HFFc6 (cell line): ENCODE measurements at places on chromosomes 3 and 15. TPM values are rescaled to one million over a fixed set of nuclear protein-coding genes. Genes with fewer than 3 reads are reported as not detected.
A peak's percentile ranks its signal among the peaks of the same experiment; 100 is the strongest.

- no peak for DNase-seq
- no peak overlapping the region for H3K4me3 ChIP-seq
- H3K36me3 ChIP-seq, result no peaks in the 10 kb centered on the region
- no peaks in the 10 kb centered on the region for H3K4me1 ChIP-seq
- no peak overlapping the region for H3K27ac ChIP-seq
These were observed 193.4 kb upstream of the HES1 start for GRCh38 chr3:193942516-193943055.

- H3K27ac ChIP-seq, result no peak overlapping the region
- peaks cover 8% of the 10 kb centered on the region; the same call in 1 of the 2 replicates for H3K36me3 ChIP-seq
- H3K27me3 ChIP-seq, result peaks cover 3% of the 10 kb centered on the region; the same call in 1 of the 2 replicates
- DNase-seq, result no peak
- H3K4me1 ChIP-seq, result no peaks in the 10 kb centered on the region
These were observed 11.3 kb upstream of the NIPA2 start for GRCh38 chr15:22827125-22827524.

DNA sequence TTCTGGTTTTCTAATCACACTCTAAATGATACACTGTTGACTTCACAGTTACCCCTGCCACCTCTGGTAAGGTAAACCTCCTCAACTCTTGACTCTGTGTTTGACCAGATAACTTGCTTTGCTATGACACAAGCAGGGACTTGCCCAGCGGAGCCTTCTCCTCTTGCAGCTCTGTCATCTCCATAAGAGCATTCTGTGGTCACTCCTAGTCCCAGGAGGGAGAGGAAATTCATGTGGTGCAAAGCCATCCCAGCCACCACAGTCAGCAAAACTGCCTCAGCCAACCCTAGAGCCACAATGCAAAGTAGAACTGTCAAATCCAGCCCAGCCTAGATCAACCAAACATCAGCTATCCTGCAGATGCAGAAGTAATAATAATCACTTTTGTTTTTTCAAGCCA is 144.7 kb upstream of the GADL1 start:
- H3K4me1 ChIP-seq, result peaks cover 49% of the 10 kb centered on the region
- H3K27me3 ChIP-seq, result no peaks in the 10 kb centered on the region
- H3K36me3 ChIP-seq, result peaks cover 15% of the 10 kb centered on the region

DNA sequence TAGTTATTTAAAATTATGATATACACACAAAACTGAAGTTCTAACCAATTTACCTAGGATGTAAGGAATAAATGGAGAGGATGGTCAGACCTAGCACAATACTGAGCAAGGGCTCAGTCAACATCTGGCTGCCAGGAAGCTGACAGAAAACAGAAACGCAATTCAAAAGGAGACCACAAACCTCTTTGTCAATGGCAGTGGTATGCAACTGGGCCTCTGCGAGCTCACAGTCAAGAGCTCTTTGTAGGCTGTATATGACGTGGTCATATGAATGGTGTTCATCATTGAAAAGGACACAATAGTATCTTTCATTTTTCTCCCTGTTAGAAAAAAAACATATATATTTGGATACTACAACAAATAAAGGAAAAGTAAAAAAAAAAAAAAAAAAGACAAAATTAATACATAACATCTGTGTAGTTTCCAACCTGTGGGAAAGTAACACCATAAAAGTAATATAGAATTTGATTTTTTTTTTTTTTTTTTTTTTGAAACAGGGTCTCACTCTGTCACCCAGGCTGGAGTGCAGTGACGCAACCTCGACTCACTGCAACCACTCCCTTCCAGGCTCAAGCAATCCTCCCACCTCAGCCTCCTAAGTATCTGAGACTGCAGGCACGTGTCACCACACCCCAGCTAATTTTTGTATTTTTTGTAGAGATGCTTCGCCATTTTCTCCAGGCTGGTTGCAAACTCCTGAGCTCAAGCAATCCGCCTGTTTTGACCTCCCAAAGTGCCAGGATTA is 37.9 kb downstream of the UBR1 start:
- peaks cover 49% of the 10 kb centered on the region for H3K36me3 ChIP-seq
- H3K4me3 ChIP-seq, result no peak overlapping the region
- H3K27ac ChIP-seq, result no peak overlapping the region
- peaks cover 2% of the 10 kb centered on the region; the same call in 1 of the 2 replicates for H3K27me3 ChIP-seq
- DNase-seq, result no peak

GRCh38 chr3:196235452-196236122 is 19.3 kb downstream of the SLC51A start:
- DNase-seq, result no peak
- no peaks in the 10 kb centered on the region; the same call in 1 of the 2 replicates for H3K27me3 ChIP-seq
- peaks cover 13% of the 10 kb centered on the region; the same call in 1 of the 2 replicates for H3K4me1 ChIP-seq
- no peak overlapping the region for H3K4me3 ChIP-seq
- H3K36me3 ChIP-seq, result peaks cover 26% of the 10 kb centered on the region

RBM15B gene
- 25.8 and 27.7 TPM in 2 replicates for total RNA-seq

TGM4 gene
- total RNA-seq, result not detected in 3 replicates

SLC7A14 gene
- 0.14 to 0.57 TPM (median 0.36 TPM) in 3 replicates for total RNA-seq

GRCh38 chr15:84863565-84864443 is 20.7 kb upstream of the SLC28A1 start:
- H3K4me3 ChIP-seq, result no peak overlapping the region; the same call in 1 of the 2 replicates
- peaks cover 1% of the 10 kb centered on the region for H3K27me3 ChIP-seq
- H3K36me3 ChIP-seq, result no peaks in the 10 kb centered on the region
- H3K27ac ChIP-seq, result no peak overlapping the region
- peak; percentile 30 for DNase-seq

- H3K27ac ChIP-seq, result peak overlapping the region; percentile 82
- peaks cover 58% of the 10 kb centered on the region for H3K4me1 ChIP-seq
- H3K27me3 ChIP-seq, result no peaks in the 10 kb centered on the region; the same call in 1 of the 2 replicates
- no peak overlapping the region for H3K4me3 ChIP-seq
- no peaks in the 10 kb centered on the region; the same call in 1 of the 2 replicates for H3K36me3 ChIP-seq
These were observed 36.9 kb downstream of the PLSCR1 start for GRCh38 chr3:146507331-146508120.

DNA sequence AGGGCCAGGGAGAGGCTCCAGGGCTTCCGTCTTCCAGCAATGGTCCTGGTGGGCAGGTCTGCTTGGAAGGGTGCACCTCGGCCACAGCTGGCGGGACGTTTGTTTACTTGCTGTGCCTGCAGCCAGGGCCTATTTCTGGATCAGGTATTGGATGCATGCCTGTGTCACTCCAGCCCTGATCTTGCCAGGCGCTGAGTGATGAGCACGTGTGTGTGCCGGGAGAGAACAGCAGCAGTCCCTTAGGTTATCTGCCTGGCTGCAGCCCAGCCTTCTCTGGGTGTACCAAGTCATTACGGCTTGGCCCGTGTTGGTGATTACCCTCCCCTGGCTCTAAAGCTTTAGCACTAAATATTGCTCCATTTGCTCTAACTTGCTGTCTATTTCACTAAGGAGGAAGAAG is 14.9 kb downstream of the CCDC32 start:
- no peaks in the 10 kb centered on the region; the same call in 1 of the 2 replicates for H3K27me3 ChIP-seq
- H3K27ac ChIP-seq, result no peak overlapping the region
- no peak for DNase-seq
- no peak overlapping the region for H3K4me3 ChIP-seq
- peaks cover 13% of the 10 kb centered on the region for H3K36me3 ChIP-seq

- peaks cover 8% of the 10 kb centered on the region; the same call in 1 of the 2 replicates for H3K36me3 ChIP-seq
- H3K4me3 ChIP-seq, result peak overlapping the region; percentile 83
- no peak for DNase-seq
- H3K27ac ChIP-seq, result peak overlapping the region; percentile 22; the same call in 1 of the 2 replicates
- H3K27me3 ChIP-seq, result peaks cover 17% of the 10 kb centered on the region
- H3K4me1 ChIP-seq, result 0 out of 2 replicates have a peak, but pooled peaks cover 4% of the 10 kb centered on the region
These were observed 203.7 kb downstream of the ABHD5 start for GRCh38 chr3:43894176-43895049.

PPARG gene
- total RNA-seq, result 3.4 to 4.8 TPM (median 4.1 TPM) in 3 replicates

DNA sequence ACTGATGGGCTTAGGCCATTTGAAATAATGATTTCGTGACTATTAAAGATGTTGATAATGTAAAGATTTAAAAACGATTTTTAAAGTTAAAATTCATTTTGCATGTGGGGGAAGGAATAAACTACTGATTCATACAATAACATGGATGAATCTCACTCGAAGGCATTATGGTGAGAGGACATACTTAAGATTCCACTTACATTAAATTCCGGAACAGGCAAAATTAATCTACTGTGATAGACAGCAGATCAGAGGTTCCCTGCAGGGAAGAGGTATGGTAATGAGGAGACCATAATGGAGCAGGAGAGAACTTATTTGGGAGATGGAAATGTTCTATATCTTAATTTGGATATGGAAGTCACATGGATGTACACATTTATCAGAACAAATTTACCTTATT is 28.4 kb upstream of the RAB6B start:
- peaks cover 16% of the 10 kb centered on the region for H3K4me1 ChIP-seq
- no peak for DNase-seq
- peaks cover 9% of the 10 kb centered on the region for H3K27me3 ChIP-seq
- no peak overlapping the region for H3K27ac ChIP-seq
- H3K4me3 ChIP-seq, result no peak overlapping the region
- no peaks in the 10 kb centered on the region for H3K36me3 ChIP-seq

DNA sequence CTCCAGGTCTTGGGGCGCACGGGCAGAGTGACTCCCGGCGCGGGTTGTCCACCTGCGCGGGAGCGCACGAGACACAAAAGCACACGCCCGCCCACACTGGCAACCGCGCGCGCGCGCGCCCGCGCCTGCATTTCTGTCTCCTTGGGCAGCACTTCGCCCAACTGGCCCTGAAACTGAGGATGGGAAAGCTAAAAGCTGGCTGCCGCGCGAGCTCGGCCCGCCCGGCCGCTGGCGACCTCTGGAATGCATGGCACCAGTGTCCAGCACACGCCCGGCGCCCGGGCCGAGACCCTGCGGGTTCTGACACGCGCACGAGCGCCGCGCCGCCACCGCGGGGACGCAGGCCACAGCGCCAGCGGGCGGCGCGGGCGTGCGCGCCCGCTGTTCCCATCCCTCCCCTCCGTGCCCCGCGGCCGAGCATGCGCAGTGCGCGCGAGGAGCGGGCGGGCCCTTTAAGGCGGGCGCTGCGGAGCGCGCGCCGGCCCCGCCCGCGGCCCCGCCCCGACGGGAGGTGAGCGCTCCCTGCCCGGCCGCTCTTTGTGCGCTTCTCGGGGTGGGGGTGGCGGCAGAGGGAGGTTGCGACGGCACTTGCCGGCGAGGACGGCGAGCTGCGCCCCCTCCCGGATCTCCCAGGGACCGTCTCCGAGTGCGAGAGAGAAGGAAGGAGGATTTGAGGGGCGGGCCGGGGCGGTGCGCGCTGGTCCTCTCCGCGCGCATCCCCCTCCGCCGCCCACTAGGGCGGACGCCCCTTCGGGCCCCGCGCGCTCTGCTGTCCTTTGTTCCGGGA is 1.0 kb upstream of the MEX3B start:
- H3K4me3 ChIP-seq, result peak overlapping the region; percentile 97
- DNase-seq, result peak; percentile 69
- H3K4me1 ChIP-seq, result peaks cover 23% of the 10 kb centered on the region
- H3K36me3 ChIP-seq, result 0 out of 2 replicates have a peak, but pooled peaks cover 4% of the 10 kb centered on the region
- peaks cover 15% of the 10 kb centered on the region for H3K27me3 ChIP-seq
- H3K27ac ChIP-seq, result peak overlapping the region; percentile 84

GRCh38 chr15:82768414-82769054 is 37.3 kb downstream of the FSD2 start:
- no peak overlapping the region for H3K4me3 ChIP-seq
- peak; percentile 10 for DNase-seq
- no peak overlapping the region; the same call in 1 of the 2 replicates for H3K27ac ChIP-seq
- no peaks in the 10 kb centered on the region for H3K36me3 ChIP-seq
- peaks cover 8% of the 10 kb centered on the region for H3K27me3 ChIP-seq
- H3K4me1 ChIP-seq, result peaks cover 8% of the 10 kb centered on the region

DNA sequence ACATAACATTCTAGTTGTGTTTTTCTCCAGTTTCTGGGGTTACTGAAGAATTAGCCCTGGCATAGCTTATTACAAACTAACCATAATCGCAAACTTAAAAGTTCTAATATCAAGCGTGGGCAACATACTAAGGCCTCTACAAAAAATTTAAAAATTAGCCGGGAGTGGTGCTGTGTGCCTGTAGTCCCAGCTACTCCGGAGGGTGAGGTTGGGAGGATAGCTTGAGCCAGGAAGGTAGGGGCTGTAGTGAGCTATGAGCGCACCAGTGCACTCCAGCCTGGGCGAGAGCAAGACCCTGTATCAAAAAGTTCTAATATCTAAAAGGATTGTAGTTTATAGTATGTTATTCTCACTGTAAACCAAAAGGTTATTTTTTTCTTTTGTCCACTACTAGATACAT is 1.1 kb downstream of the OIP5 start:
- peak overlapping the region; percentile 99 for H3K4me3 ChIP-seq
- H3K4me1 ChIP-seq, result peaks cover 21% of the 10 kb centered on the region
- H3K36me3 ChIP-seq, result peaks cover 16% of the 10 kb centered on the region; the same call in 1 of the 2 replicates
- no peak for DNase-seq
- peaks cover 6% of the 10 kb centered on the region; the same call in 1 of the 2 replicates for H3K27me3 ChIP-seq
- H3K27ac ChIP-seq, result peak overlapping the region; percentile 98

LMAN1L gene
- not detected in 3 replicates for total RNA-seq

- H3K27ac ChIP-seq, result peak overlapping the region; percentile 81
- DNase-seq, result no peak
- H3K4me3 ChIP-seq, result peak overlapping the region; percentile 85
- peaks cover 2% of the 10 kb centered on the region; the same call in 1 of the 2 replicates for H3K36me3 ChIP-seq
- H3K4me1 ChIP-seq, result peaks cover 23% of the 10 kb centered on the region
These were observed 39.5 kb downstream of the TMEM40 start for GRCh38 chr3:12719541-12719940.

DNA sequence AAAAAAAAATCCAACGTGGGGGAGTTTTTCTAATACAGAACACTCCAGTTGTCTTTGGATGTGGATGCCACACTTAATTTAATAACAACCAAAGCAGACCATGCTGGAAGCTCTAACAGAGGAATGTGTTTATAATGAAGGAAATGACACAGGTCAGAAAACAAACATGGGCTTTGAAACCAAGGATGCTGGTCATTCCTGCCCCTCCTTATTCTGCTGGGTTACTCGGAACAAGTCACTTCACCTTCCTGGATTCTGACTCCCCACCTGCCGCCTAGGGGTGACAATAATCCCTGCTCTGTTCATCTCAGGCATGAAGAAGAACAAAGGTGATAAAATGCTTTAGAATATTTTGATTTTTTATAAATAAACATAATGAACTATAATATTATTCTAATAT is 240.9 kb upstream of the ADAMTS9 start:
- no peak overlapping the region for H3K27ac ChIP-seq
- H3K4me3 ChIP-seq, result no peak overlapping the region
- no peaks in the 10 kb centered on the region for H3K4me1 ChIP-seq
- no peaks in the 10 kb centered on the region for H3K36me3 ChIP-seq
- H3K27me3 ChIP-seq, result no peaks in the 10 kb centered on the region

DNA sequence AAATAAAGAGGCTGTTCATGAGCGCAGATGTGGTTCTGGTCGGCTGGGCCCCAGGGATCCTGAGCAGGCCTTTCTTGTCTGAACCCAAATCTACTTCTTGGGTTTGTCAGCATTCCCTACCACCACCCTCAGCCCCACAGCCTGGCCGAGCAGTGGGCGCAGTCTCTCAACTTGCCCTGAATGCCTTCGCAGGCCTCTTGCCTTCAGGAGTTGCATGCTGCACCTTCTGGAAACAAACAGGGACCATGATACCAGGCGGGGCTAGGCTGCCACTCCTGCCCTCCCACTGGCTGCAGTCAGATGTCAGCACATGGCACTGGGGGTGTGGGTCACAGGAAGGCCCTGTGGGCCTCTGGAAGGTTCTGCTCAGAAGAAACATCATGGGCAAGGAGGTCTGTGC is 13.2 kb upstream of the C15orf39 start:
- no peak overlapping the region for H3K4me3 ChIP-seq
- H3K36me3 ChIP-seq, result peaks cover 14% of the 10 kb centered on the region
- no peak overlapping the region for H3K27ac ChIP-seq

GRCh38 chr15:87573534-87573933 is 683.0 kb downstream of the NTRK3 start:
- H3K27ac ChIP-seq, result no peak overlapping the region
- no peak for DNase-seq
- H3K4me3 ChIP-seq, result no peak overlapping the region
- H3K36me3 ChIP-seq, result no peaks in the 10 kb centered on the region
- H3K27me3 ChIP-seq, result peaks cover 8% of the 10 kb centered on the region

- H3K36me3 ChIP-seq, result no peaks in the 10 kb centered on the region
- no peak overlapping the region for H3K4me3 ChIP-seq
- no peaks in the 10 kb centered on the region; the same call in 1 of the 2 replicates for H3K27me3 ChIP-seq
- no peak overlapping the region for H3K27ac ChIP-seq
- H3K4me1 ChIP-seq, result no peaks in the 10 kb centered on the region
- no peak for DNase-seq
These were observed 49.2 kb upstream of the NMD3 start for GRCh38 chr3:161171639-161172552.
